ENCODE measurements at places on chromosomes 3 and 15.

GRCh38 chr3:183629546-183630301 is 5.7 kb upstream of the KLHL24 start:
- peak; percentile 85 for DNase-seq

- DNase-seq, result no peak
Measured at GRCh38 chr15:25172691-25173090, 217.9 kb downstream of the SNRPN start.

- DNase-seq, result no peak
Measured at GRCh38 chr3:108183971-108184370, 38.3 kb downstream of the IFT57 start.

- no peak for DNase-seq
Measured at GRCh38 chr3:183641882-183642281, 6.5 kb downstream of the KLHL24 start.

GRCh38 chr3:165459924-165460835 is 264.0 kb upstream of the SLITRK3 start:
- DNase-seq, result no peak
